Frontal cortex (tissue), 4 donors: ENCODE measurements at places on chromosomes 13 and 19.

DNA sequence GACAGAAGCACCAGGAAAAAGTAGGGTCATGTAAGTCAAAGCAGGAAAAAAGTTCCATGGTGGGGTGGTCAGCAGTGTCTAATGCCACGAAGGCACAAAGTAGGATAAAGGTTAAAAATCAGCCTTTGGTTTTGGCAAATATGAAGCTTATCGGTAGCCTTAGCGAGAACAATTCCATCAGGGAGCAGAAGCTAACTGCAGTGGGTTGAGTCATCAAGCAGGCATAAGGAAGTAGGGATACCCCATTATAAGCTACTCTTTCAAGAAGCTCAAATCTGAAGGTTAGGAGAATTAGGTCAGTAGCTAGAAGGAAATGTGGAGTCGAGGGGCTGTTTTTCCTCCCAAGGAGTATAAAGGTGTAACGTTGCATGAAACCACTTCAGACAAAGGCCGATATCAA, 57.5 kb upstream of the USPL1 start:
- no peak for DNase-seq

DNA sequence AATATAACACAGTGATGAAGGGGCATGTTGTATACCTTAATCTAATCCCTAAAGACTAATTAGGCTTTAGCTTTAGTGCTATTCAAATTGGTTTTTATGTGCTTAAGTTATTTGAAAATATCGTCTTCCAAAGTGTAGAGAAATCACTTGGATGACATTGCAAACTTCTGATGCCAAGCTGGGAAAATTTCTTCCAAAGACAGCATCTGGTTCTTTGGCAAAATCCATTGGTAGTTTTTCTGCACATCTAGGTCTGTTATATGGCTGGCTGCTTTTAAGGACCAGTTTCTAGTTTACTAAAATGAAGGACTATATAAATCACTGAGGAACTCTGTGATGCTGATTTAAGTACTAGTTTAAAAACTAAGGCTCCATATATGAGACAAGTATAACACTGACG, 2362.3 kb downstream of the PCDH9 start:
- no peak for DNase-seq

DNA sequence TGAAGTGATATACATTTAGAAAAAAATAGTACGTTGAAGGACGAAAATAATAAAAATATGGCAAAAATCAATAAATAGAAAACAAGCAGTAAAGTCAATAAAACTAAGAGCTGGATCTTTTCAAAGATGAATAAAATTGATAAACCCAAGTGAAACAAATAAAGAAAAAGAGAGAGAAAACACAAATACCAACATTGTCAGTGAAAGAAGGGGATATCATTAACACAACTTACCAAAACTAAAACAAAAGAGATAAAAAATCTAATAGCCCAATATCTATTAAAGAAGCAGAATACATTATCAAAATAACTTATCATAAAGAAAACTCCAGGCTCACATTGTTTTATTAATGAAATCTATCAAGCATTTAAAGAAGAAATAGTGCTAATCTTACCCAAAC, 675.1 kb downstream of the UQCRFS1 start:
- DNase-seq, result no peak

- no peak for DNase-seq
Observed at GRCh38 chr19:44055870-44056269, 4.0 kb downstream of the ZNF223 start.

GRCh38 chr19:10315335-10316214, at the start of gene FDX2:
FDX2 (minus strand) TSS chr19:10316015; CDS start chr19:10315996, 19 bp downstream.
- peak; percentile 95 for DNase-seq

DNA sequence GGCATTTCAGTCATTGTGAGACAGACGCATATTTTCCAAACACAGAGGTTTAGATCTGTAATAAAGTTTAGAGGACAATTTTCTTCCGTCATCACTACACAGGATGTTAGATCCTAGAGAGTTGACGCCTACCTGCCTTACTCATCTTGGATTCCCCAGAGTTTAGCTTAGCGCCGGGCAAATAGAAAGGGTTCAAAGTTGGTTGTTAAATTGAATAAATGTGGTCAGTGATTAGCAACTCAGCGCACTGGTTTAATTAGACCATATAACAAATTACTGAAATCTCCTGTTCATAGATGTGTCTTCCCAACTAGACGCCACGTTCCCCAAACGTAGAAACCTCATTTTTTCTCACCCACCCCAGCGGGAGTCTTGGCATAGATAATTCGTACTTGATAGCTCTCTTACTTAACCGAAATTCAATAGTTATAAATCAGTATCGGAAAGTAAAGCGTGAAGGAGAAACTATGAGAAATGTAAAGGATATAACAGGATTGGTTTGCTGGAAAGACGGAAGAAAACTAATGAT, 726 bp upstream of the UFM1 start:
- no peak for DNase-seq

DNA sequence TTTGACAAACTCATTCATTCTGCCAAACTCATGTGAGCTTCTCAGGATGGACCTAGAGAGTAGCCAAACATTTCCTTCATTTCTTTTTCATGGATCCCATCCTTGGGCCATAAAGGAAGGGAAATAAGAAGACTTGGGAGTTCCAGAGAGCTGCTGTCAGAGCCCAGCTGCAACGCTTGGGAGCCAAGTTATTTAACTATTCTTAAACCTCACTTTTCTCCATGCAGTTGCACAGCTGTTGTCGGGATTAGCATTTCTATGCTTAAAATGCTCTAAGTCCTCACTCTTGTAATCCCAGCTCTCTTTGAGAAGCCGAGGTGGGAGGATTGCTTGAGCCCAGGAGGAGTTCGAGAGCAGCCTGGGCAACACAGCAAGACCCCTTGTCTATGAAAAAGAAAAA, 11.7 kb upstream of the CASP14 start:
- DNase-seq, result no peak

GRCh38 chr19:55494172-55494761, 6.0 kb downstream of the SSC5D start:
- no peak for DNase-seq
